Activated naive CD4-positive, alpha-beta T cell (primary cell): ENCODE measurements at places on chromosomes 2 and 18.

DNA sequence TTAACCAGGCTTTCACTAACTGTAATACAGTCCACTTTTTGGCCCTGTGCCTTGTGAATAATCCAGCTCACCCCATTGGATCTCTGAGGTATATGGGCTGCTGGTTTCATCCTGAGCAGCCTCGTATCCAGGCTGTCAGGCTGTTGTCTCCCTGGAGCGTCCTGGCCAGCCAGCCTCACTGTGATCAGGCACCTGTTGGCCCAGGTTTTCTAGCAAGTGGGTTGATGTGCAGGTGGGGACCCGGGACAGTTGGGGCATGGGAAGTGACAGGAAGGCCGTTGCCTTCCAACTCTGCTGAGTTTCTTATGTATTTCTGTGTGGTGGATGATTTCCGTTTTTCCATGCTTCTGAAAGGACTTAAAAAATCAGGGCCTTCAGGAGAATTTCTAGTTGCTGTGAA, 132.4 kb downstream of the ACOXL start:
- no peak for DNase-seq

GRCh38 chr2:113273027-113273551, 5.6 kb downstream of the PAX8 start:
- no peak for DNase-seq

DNA sequence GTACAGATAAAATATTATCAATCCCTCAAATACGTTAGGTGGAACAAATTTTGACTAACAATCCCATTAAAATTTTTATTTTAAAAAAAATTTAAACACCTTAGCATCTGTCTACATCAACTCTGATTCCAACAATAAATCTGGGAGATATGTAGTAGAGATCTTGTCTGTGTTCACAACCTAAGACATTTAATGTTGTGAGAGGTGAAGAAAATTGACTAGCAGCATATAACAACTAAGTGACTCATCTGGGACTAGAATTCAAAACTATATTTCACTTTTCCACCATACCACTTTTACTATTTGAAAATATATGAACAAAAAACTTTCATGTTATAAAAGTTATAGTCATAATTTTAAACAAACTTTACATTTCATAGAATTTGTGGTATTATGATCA, 97.9 kb downstream of the ATAD2B start:
- no peak for DNase-seq

DNA sequence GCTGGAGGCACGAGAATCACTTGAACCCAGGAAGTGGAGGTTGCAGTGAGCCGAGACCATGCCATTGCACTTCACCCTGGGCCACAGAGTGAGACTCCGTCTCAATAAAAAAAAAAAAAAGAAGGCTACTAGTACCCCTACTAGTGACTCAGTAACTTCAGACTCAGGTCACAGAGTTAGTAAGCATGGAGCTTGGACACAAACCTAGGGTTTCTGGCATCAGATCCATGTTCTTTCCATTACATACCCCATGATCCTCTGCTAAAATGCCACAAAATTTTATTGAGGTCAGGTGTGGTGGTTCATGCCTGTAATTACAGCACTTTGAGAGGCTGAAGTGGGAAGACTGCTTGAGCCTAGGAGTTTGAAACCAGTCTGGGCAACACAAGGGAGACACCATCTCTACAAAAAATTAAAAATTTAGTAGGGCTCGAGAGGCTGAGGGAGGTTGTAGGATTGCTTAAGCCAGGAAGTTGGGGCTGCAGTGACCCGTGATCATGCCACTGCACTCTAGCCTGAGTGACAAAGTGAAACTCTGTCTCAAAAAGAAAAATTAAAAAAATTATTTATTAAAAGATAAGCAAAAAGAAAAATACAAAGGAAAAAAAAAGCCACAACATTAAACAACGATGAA, 45.1 kb downstream of the DHX57 start:
- DNase-seq: no peak

DNA sequence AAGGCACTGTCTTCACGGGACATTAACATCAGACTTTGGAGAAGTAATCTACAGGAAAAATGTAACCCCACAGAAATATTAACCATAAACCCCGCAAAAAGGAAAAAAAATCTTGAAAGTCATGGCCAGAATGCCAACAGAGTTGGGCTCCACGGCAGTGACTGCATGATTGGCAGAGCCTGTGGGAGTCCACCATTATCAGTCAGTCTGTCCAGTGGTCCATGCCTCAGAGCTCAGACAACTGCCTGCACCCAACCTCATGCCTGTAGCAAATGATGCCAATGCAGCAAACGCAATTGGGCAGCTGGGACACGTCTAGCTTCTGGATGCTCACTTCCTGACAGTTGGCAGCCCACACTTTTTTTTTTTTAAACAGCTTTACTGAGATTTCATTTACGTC, 5.1 kb upstream of the PPIG start:
- no peak for DNase-seq

DNA sequence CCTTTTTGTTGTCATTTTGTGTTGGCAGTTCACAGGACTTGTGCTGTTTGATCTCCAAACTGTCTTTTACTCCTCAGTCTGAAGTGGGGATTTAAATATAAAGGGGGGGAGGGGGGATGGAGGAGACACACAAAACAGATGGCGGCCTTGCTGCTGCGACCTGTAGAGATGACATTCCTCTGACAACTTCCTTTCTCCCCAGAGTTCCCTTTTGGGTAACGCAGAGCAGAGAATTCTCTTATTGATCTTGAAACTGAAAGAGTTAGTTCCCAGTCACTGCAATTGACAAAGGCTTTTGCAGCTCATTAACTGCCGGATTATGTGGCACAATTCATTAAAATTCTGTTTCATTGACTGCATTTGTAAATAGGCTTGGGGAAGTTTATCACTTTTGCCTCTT, 279.3 kb downstream of the TSN start:
- no peak for DNase-seq

GRCh38 chr2:186036862-186037449, 298.4 kb downstream of the FSIP2 start:
- no peak for DNase-seq

DNA sequence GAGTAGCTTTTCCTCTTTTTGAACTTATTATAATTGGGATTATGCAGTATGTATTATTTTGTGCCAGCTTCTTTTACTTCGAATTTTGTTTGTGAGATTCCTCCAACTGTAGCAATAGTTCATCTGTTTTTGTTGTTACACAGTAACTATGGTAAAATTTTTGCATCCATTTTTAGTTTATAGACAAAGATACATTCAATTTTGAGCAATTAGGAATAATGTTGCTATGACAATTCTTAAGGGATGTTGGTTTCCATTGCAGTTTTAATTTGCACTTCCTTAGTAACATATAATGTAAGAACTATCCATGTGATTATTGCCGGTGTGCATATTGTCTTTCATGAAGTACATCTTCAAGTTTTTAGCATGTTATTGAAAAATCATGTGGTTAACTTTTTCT, 20.7 kb downstream of the CCDC102B start:
- DNase-seq: no peak

GRCh38 chr2:111190816-111191540, 70.3 kb downstream of the BCL2L11 start:
- no peak for DNase-seq

- no peak for DNase-seq
Measured at GRCh38 chr2:226307487-226308322, 491.9 kb downstream of the IRS1 start.

GRCh38 chr2:46286715-46287114, 10.5 kb upstream of the EPAS1 start:
- no peak for DNase-seq

DNA sequence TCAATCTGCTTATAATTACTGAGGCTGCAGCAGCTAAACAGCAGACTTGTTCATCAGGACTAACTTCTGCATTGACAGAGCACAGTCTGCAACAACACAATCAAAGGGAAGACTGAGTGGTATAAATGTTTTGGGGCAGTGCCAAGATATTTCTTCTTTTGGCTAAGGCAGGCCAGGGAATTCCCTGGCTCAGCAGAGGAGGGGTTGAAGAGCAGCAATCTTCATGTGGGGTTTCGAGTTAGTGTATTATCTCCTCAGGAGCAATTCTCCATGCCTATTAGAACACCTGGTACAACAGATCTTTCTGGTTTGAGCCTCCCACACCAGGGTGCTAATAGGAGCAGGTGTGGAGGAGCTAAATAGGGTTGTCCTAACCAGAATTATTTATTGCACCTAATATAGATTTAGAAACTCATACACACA, 103.0 kb upstream of the STK17B start:
- no peak for DNase-seq

- DNase-seq: no peak
Measured at GRCh38 chr2:188984065-188984491, 9.9 kb downstream of the COL3A1 start.

GRCh38 chr18:54181856-54182602, 42.4 kb downstream of the MBD2 start:
- DNase-seq: no peak

GRCh38 chr18:44453505-44453904, 227.2 kb upstream of the SETBP1 start:
- DNase-seq: no peak

GRCh38 chr2:47508641-47509040, 105.7 kb downstream of the MSH2 start:
- DNase-seq: no peak

DNA sequence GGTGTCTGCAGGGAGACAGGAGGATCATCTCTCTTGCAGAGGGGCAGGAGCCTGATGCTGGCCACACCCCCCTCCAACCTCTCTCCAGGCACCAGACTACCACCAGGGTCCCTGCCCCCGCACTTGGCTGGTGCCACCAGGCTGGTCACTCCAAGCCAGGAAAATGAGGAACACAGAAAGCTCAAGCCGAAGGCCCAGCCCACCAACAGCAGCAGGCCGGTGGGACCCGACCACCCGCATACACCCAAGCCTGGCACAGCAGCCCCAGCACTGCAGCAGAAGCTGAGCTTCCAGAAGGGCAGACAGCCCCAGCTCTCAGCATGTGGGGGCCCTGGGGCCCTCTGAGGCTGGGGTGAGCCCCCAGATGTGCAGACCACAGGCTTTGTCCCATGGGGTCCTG, 52.7 kb downstream of the KIF1A start:
- no peak for DNase-seq

DNA sequence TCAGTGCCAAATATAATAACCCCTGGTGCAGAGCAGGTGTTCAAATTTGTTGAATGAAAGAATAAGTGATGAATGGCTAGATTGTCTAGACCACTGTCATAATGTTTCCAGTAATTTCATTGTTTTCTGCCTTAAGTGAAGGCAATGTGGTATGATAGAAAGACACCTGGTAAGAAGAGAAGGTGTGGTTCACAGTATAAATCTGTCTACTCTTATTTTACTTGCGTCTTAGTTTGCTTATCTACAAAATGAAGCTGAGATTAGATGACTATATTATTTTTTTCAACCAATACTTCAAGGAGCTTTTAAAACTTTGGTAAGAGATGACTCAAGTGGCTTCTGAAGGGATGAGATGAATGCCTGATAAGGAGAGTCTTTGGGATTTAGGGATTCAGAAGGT, 788.4 kb downstream of the EPHA4 start:
- DNase-seq: no peak

DNA sequence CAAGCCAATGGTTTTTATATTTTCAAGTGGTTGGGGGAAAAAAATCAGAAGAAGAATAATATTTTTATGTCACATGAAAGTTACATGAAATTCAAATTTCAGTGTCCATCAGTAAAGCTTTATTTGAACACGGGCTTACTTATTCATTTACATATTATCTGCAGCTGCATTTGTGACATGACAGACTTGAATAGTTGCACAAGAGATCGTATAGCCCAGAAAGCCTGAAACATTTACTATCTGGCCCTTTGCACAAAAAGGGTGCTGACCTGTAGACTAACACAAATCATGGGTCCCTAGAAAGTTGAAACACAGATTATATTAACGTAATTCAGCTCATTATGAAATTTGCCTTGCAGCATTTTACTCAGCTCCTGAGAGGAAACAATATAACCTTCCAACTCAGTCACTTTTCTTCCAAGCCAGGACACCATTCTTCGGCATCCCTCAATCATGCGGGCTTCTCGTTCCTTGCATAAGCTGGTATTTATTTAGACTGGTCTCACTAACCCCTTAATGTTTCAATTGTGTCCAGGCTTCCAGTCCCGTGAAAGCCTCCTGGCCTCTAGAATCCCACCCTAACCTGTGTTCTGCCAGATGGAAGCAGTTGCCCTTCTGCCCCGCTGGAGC, 402.7 kb downstream of the SETBP1 start:
- no peak for DNase-seq

DNA sequence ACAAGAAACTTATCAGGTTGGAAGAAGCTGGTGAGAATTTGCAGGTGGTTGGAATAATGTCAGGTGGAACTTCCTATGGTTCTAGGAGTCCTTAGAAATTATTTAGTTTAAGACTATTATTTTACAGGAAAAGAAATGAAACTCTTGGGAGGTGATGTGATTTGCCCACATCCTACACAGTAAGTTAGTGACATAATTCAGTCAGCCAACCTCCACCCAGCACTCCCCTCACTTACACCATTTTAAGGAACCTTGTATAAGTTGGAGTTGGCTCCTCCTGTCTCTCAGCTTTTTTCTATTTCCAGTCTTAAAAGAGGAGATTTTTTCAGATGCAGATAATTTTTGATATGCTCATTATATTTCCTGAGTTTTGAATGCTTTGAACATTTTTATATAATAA, 86.4 kb downstream of the SKA1 start:
- no peak for DNase-seq

DNA sequence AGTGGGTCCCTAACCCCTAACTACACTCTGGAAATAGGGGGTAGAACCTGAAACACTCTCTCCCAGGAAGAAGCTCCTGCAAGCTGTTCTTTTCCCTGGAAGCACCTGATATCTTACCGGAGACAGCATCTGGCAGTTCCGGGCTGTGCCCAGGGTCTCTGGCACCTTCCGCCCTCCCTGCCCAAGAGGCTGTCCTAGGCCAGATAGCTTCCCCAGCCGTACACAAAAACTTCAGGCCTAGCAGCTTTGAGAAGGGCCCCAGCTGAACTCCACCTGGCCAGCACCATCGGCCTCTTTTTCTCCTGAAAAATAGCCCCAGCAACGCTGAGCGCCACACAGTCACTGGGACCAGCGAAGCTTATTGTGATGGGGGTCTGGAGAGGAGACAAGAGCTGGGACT, 9.7 kb downstream of the OSR1 start:
- no peak for DNase-seq

- DNase-seq: no peak
Measured at GRCh38 chr2:7950035-7950612, 731.7 kb upstream of the ID2 start.

GRCh38 chr2:105361102-105361889, 24.0 kb downstream of the C2orf49 start:
- peak; percentile 53 for DNase-seq

GRCh38 chr2:156930423-156930822, 327.1 kb upstream of the GALNT5 start:
- no peak for DNase-seq

- DNase-seq: no peak
Measured at GRCh38 chr2:229996320-229996719, 72.4 kb downstream of the SLC16A14 start.

DNA sequence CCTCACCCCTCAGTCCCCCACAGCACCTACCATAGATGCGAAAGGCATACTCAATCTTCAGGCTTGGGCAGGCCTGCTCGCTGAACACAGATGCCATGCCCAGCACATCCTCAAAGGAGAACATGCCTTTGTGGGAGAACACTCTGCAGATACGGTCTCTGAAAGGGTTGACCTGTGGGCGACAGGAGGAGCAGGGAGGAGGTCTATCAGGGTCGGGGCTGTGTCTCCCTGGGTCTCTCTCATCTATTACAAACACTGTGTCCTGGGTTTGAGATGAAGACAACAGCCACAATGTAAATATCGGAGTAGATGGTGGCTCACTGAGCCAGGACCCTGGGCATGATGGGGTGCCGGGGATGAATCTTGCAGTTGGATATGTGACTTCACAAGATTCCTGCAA, 46.0 kb downstream of the CIB4 start:
- DNase-seq: no peak
